ENCODE measurements at places on chromosomes 5 and 9.

DNA sequence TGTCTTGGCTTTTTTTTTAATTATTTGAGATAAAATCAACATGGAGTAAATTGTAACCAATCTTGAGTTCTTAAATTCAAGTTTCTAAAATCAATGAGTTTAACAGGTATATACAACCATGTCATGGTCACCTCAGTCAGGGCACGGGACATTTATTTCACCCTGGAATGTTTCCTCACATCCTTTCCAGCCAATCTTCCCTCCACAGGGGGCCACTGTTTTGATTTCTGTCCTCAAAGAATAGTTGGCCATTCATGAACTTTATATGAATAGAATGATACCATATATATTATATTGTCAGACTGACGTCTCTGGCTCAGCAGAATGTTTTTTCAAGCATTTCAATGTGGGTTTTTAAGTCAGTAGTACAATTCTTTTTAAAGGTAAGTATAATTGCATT is 806 bp downstream of the ZNF474 start:
- DNase-seq: no peak

GRCh38 chr5:136202469-136203205 is 9.7 kb upstream of the SMIM32 start:
- DNase-seq: no peak

- DNase-seq: no peak
These were observed 17.8 kb upstream of the LRRC70 start for GRCh38 chr5:62560786-62561185.

GRCh38 chr5:107395632-107396350 is 274.9 kb downstream of the EFNA5 start:
- DNase-seq: no peak

DNA sequence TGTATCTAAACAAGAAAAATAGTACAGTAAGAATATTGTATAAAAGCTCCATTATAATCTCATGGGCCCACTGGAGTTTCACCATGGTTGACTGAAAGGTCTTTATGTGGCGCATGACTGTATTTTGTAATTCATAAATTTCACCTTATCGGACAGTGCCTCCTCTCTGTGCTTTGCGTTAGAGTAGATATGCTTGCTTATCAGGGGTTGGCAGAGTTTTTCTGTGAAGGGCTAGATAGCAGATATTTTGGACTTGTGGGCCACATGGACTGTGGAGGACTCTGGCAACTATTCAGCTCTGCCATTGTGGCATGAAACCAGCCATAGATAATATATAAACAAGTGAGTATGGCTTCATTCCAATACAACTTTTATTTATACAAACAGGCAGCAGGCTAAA is 23.2 kb downstream of the GAPVD1 start:
- no peak for DNase-seq

GRCh38 chr5:149654231-149654630 is 72.9 kb downstream of the ARHGEF37 start:
- no peak for DNase-seq

DNA sequence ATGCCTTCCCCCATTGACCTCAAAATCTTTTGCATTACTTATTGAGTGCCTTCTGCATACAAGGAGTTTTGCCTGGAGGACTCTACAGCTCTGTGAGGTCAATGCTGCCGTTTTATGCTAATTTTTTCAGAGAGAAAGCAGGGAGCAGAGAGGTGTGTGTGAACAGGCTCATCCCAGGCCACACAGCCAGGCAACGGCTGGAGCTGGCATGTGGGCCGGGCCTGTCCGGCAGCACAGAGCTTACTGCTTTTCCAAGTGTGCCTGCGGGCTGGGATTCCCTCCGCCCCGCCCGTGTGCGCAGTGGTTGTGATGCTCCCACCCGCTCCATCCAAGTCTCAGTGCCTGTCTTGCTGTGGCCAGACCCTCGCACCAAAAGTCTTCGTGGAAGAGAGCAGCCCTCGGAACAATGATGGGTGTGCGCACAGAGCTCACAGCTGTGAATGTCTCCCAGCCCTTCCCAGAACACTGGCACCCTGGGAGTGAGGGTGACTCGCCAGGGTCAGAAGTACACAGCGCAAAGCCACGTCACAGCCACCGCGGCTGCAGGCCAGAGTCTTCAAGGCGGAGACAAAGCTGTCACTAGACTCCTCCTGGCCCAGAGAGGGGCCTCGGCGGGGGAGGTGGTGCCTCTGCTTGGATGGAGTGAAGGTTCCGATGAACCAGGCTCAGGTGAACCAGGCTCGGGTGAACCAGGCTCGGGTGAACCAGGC is 82.8 kb downstream of the COL5A1 start:
- peak; percentile 66 for DNase-seq
